ENCODE measurements at places on chromosomes 7 and 10.

- DNase-seq: no peak
Observed at GRCh38 chr7:135282561-135283254, 49.1 kb downstream of the STRA8 start.

DNA sequence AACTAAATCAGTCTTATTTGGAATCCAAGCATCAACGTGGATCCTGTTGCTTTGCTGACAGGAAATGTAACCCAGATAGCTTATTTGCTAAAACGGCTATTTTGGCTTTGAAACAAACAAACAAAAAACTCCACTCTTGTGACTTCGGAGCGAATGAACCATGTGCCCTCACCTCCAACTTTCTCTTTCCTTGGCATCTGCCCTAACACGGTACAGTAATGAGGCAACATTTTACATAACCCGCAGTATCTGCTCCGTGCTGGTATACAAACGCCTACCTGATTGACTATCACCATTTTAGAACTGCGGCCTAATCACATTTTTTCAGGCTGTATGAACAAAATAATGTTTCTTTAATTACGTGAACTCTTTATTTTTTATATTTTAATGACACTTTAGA is 37.5 kb upstream of the ARID5B start:
- no peak for DNase-seq

GRCh38 chr10:4792381-4792780 is 33.6 kb upstream of the AKR1E2 start:
- DNase-seq: no peak

- no peak for DNase-seq
Observed at GRCh38 chr10:70367195-70367796, 15.1 kb downstream of the LRRC20 start.

DNA sequence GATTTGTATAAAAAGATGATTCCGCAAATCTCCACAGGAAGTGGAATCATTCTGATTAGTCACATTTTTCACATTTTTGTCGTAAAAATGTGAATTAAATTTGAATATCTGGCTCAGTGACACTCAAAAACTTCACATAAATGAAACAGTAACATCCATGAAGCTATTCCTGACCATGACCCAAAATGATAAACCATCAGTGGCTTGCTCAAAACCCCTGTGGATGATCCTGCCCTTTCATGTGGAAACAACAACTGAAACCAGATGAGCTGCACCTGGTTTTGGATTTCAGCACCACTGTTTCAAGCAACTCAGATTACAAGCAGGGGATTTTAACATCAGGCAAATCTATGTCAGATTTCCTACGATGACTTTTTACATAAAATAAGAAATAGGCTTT is 80.3 kb downstream of the AMPH start:
- DNase-seq: no peak

GRCh38 chr10:77673515-77674140 is 36.0 kb upstream of the KCNMA1 start:
- no peak for DNase-seq

DNA sequence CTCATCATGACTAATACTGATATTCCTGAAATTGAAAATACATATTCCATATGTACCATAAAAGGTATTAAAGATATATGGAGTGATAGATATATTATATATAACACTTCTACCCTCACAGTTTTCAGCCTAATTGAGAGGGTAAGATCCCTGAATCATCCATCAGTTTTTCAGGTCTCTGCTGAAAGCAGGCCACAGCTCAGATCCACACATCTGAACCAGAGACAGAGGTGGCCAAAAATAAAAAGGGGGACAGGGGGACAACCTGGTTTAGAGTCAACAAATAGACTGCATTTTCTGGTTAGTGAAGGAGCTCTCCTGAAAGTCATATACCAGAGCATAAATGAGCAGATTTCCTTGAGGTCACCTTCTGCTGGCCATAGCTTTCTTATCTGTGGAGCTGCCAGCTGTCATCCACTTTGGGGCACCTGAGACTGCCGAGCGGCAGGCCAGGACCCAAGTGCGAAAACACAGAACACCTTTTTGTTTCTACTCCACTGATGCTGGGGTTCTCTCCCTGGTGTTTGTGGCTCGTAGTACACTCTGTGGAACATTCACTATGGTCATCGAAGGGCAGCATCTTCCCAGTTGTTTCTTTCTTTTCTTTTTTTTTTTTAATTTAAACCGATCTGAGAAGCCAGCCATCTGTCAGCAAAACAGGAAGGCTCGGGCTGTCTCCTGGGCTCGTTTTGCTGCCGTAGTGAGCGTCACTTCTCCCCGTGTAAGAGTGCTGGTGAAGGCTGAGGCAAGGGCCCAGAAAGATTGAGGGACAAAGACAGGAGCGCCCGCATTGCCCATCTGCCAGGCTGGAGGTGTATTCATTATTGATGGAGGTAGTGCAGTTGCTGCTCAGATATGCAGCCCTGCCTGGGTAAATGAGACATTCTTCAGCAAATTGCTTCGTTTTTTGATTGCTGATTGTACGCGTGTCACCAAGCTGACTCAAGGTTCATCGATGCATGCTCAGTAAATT is 13.5 kb downstream of the IKZF1 start:
- DNase-seq: no peak

All from left lung (tissue), 14 donors.